Fibroblast of the conjunctiva (primary cell): ENCODE measurements at places on chromosomes 5 and 9.

DNA sequence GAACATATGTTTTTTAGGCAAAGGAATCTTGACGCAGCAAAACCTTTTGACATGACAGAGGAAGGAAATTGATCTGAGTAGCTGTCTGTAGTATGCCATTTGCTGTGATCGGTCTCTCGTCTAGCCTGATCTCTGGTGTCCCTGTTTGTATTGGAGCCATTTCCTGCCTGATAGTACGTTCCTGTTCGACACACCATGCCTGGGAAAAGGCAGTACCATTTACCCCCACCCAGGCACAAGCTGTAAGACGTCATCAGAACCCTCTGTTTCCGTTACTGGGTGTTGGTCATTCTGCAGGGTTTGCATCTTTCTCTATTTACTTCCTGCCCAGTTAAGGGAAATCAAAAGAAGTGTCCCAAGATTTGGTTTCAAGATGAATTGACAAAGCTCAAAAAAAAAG is 129.7 kb downstream of the CEMIP2 start:
- no peak for DNase-seq

DNA sequence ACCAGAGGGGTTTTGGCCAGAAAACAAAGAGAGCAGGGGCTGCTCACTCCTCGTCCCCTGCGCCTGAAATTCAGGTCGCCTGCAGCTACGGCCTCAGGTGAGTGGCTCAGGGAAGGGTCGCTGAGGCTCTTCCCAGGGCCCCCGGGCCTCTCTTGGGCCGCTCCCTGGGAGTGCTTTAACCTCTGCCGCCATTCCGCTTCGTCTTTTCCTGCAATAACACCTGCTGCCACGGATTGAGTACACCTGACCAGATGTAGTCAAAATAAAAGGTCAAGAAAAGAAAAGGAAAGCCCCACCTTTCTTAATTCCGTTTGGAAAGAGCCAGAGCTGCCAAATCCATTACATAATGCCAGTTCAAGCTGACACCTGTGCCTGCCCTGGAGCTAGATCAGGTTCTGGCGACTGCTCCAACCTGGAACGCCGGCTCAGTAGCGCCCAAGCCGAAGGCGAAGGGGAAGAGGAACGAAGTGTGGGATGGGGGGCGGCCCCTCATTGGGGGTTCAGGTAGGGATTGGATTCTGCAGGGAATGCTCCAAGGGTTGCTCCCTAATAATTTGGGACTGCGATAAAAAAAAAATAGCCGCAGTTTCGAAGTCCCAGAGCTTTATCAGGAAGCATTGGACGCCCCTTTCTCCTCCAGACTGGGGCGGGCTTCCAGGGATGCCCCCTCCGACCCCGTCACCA is 193.9 kb downstream of the MEF2C start:
- DNase-seq: no peak

DNA sequence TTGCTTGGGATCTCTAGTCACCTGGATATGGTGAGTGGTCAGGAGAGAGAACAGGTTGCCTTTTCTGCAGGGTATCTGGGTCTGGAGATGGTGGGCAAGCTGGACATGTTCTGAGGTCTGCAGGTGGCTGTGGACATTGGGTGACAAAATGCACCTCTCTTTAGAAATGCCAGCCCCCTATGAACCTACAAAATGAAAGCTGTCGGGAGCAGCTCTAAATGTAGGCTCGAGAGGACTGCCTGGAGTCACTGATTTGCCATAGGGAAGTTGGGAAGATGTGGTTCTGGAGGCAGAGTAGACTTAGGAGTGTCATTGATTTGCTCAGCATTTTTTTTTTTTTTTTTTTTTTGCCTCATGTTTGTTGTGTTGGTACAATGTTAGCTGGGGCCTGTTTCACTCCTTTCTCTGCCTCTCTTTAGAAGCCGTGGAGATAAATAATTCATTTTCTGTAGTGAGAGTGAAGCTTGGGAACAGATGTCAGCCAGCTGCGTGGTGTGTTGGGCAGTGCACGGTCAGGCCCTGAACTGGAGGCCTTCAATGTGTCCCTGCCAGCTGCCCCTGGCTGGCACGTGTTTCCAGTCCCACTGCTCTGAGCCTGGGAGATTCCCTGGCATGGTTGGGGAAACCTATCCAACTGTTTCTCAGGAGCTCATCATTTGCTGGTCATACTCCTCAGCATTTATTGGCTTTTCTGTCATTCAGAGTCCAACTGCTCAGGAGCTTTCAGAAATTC is 5.4 kb downstream of the RGS3 start:
- no peak for DNase-seq

DNA sequence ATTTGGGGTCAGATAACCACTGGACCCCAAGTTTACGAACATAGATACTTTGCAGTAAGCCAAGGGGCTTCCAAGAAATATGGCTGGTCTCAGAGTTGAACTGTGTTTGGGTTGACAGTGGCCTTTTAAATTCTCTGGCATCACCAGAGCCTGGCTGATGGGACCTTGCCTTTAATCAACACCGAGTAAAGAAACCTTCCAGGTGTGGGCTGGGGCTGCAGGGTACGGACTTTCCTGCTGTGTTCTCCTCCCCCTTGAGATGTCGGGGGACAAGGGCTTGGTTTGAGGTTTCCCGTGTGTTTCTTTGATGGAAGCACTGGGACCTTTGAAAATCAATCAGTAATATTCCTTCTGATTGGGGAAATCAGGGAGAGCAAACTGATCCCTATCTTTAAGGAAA is 140.1 kb downstream of the MTX3 start:
- no peak for DNase-seq

- DNase-seq: no peak
Measured at GRCh38 chr5:2140501-2141175, 257.9 kb upstream of the IRX4 start.

DNA sequence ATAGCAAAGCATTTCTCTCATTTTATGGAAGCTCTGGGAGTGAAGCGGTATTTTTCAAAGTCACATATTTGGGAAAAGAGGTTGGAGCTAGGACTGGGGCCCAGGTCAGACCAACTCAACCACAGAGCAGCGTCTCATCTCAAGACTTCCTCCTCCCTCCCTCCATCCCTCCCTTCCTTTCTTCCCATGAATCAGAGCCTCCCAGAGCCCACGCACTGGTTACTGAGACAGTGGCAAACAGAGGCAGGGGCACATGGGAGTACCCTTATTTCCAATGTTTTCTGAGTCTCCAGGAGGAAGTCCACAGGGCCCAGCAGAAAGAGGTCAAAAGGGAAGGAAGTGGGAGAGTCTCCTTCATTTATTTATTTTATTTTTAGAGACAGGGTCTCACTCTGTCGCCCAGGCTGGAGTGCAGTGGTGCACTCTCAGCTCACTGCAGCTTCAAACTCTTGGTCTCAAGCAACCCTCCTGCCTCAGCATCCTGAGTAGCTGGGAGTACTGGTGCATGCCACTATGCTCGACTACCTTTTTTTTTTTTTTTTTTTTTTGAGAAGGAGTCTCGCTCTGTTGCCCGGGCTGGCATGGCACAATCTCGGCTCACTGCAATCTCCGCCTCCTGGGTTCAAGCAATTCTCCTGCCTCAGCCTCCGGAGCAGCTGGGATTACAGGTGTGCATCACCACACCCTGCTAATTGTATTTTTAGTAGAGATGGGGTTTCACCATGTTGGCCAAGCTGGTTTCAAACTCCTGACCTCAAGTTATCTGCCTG is 52.5 kb upstream of the CDKN2AIPNL start:
- DNase-seq: no peak

- no peak for DNase-seq
Measured at GRCh38 chr9:125908966-125909365, 161.8 kb downstream of the PBX3 start.

DNA sequence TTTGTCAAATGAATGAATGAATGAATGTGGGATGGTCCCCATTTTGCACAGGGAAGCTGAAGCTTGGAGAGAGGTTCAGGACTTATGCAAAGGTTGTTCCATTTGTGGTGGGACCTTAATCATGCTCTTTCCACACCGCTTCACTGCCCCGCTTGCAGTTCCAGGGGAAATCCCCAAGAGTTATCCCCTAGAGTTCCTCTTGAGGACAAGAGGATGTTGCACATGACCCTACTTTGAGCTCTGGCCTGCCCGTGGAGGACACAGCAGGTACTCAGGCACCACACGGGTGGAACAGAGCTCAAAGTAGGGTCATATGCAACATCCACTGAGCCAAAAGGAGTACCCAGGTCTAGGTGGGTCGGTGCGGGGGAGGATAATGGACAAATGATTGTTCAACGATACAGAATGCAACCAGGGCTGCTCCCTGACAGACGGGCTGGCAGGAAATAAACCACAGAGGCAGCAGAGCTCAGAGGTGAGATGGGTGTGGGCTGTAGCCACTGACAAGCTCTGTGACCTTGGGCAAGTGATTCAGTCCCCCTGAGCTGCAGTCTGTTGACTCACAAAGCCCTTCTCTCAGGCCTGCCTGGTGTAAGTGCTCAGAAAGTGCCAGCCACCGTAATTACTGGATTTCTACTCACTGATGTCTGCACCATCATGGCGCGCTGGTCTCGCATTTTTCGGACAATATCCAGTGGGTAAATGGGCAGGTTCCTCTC is 60.3 kb upstream of the EPB41L4B start:
- no peak for DNase-seq
